HepG2 (cell line): ENCODE measurements at places on chromosomes 16 and 17. TPM values are rescaled to one million over a fixed set of nuclear protein-coding genes. Genes with fewer than 3 reads are reported as not detected.

Gene SLC5A11
- total RNA-seq = 1.7 and 3.3 TPM in 2 replicates

Gene NPIPA5
- total RNA-seq = 9.7 and 10.7 TPM in 2 replicates

DNA sequence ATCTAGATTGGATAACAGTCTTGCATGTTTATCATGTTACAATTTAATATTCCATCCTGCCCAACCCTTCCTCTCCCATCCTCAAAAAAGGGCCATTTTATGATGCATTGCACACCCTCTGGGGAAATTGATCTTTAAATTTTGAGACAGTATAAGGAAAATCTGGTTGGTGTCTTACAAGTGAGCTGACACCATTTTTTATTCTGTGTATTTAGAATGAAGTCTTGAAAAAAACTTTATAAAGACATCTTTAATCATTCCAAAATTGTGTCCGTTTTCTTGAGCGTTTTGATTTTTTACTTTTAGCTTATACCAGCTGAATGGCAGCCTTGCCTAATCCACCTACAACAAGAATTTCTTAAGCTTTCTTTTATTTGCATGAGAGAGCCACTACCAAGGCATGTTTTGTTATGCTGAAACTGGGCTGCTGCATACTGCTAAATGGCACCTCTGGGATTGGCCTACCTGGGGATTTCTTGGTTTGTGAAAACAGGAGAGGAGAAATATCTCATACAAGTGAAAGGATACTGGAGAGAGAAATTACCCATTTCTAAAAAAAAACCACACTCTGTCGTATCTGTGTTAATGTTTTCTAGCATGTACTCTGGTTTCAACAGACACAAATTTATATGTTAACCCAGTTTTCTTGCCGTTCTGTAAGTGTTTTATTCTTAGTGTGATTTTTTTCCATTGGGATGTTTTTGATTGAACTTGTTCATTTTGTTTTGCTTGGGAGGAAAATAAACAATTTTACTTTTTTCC lies 52.2 kb downstream of the TUBD1 start:
- no peak for DNase-seq
- H3K27me3 ChIP-seq = no peaks in the 10 kb centered on the region

GRCh38 chr17:12983991-12984884 lies 33.6 kb downstream of the ELAC2 start:
- no peaks in the 10 kb centered on the region for H3K27me3 ChIP-seq
- DNase-seq = no peak
- no peak overlapping the region for H3K27ac ChIP-seq

DNA sequence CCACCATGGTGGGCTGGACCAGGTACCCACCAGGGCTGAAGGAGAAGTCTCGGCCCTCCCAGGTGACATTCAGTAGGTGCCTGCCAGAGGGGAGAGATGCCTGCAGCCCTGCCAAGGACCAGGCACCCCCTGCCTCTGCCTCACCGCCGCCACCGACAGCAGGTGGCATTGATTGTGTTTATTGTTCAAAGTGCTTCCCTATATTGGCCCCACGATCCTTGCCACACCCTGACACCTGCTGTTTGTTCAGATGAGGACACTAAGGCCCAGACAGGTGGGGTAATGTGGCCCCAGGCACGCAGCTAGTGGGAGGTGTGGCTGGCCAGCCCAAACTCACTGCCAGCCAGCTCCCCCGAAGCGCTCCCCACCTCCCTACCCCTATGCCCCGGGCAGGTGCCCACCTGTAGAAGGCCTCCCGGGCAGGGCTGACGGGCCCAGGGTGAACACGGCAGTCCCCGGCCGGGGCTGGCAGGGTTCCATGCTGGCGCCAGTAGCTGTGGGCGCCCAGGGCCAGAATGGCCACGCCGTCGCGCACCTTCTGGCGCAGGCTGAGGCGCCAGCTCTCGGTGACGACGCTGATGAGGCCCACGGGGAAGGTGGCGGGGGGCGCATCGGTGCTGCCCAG lies 8.0 kb downstream of the GRIN2C start:
- peaks cover 9% of the 10 kb centered on the region for H3K4me1 ChIP-seq
- H3K36me3 ChIP-seq = no peaks in the 10 kb centered on the region
- H3K4me3 ChIP-seq = no peak overlapping the region
- no peak overlapping the region for H3K27ac ChIP-seq
- no peak for DNase-seq

- no peaks in the 10 kb centered on the region for H3K4me1 ChIP-seq
- no peak for DNase-seq
- H3K4me3 ChIP-seq = no peak overlapping the region
Measured at GRCh38 chr16:85072947-85073346, 39.3 kb downstream of the CIBAR2 start.

- DNase-seq = peak; percentile 80
- peak overlapping the region; percentile 6 for H3K27ac ChIP-seq
- peaks cover 73% of the 10 kb centered on the region for H3K4me1 ChIP-seq
- no peaks in the 10 kb centered on the region for H3K36me3 ChIP-seq
- 0 out of 2 replicates have a peak, but pooled peaks cover 4% of the 10 kb centered on the region for H3K27me3 ChIP-seq
Measured at GRCh38 chr16:21523411-21524067, 75.8 kb upstream of the METTL9 start.
